GM04504 (cell line): ENCODE measurements at places on chromosomes 6 and 20.
A peak's percentile ranks its signal among the peaks of the same experiment; 100 is the strongest.

DNA sequence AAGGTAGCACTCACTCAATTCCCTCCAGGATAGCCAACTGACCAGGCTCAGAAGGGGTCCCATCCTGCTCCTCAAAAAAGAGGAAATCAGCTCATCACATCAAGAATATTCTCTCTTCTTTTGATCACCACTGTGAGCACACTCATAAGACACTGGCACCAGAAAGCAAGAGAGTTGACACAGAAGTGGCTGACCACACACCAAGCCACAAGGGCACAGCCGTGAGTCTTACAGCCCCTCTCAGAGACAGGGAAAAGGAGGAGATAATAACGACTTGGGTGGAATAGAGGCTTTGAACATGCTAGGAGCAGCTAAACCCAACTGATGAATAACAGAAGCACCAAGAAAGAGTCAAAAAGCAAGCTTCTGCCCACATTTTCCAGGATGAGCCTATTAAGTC is 249.1 kb upstream of the PREP start:
- DNase-seq: no peak

DNA sequence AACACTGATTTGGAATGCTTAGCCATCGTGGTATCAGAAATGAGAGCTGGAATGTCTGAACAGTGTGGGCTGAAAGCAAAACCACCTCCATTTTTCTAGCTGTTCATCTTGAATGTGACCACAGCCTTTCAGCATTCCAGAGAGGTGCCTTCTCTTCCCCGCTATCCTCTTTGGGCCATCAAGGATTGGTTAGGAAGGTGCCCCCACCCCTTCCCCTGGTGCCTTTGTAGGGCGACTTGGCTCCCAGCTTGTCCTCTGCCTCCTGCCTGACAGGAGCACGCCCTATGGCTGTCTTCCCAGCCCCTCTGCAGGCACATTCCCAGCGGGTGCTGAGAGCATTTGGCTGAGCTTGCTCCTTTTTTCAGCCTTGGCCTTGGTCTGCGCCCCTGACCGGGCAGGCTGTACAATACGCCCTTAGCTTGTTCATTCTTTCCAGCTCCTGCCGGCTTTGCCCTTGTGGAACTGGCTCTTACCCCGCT is 97.5 kb downstream of the ARMC2 start:
- DNase-seq: peak; percentile 56

DNA sequence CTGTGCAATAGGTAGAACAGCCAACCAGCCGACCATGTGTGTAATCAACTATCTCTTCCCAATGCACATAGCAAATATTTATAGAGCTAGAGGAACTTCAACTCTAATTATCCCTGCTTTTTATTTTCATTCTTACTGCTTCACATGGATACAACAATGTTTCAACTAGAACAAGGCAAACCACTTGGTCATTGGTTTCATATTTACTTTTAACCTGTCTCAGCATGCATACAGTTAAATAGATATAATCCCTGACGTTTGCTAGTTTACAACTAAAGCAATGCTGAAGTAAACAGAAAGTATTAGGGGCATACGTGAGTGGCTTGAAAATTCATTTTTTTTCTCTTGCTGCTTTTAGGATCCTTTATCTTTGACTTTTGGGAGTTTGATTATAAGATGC is 318.5 kb upstream of the MAP3K7 start:
- DNase-seq: no peak

- no peak for DNase-seq
Measured at GRCh38 chr6:127015858-127016257, 102.6 kb upstream of the RSPO3 start.

- no peak for DNase-seq
Measured at GRCh38 chr20:47281376-47281775, 75.1 kb downstream of the ZMYND8 start.

- DNase-seq: no peak
Measured at GRCh38 chr20:44910690-44911262, 916 bp downstream of the PABPC1L start.

DNA sequence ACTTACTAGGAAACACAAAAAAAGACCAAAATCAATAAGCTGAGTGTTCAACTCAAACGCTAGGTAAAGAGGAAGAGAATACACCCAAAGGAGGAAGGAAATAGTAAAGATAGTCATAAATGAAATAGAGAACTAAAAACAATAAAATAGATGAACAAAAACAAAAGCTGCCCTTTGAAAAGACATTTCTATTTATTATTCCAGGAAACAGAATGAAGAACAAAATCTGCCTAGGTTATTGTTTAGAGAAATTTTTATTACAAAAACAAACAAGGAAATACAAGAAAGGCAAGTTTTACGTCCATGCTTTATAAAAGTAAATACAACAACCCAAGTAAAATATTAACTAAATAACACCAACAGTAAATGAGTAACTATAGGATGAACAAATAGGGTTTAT is 20.1 kb downstream of the HLA-DMB start:
- DNase-seq: no peak
